ENCODE measurements at places on chromosomes 5 and 9.
A peak's percentile ranks its signal among the peaks of the same experiment; 100 is the strongest.

DNA sequence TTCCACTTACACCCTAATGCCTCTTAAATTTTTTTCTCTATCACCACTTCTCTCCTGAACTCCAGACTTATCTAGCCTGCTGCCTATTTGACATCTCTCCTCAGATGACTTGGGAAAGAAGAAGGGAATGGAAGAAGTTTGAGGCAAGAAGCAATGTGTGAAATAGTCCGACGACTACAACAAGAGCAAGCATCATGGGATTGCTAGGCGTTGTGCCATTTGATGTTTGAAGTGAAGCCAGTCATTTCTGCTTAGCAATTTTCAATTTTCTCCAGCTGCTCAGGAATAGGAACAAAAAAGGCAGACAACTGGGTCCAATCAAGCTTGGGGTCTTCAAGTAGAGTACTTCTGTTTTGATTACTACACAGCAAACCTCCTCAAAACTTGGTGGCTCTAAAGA lies 106.4 kb downstream of the HSD17B3 start:
- no peak for DNase-seq

GRCh38 chr5:16082053-16082452 lies 97.5 kb downstream of the MARCHF11 start:
- DNase-seq: no peak

GRCh38 chr5:68618501-68618900 lies 402.9 kb downstream of the PIK3R1 start:
- no peak for DNase-seq

GRCh38 chr9:135219676-135220600 lies 132.5 kb downstream of the OLFM1 start:
- no peak for DNase-seq

GRCh38 chr5:50726475-50727148 lies 60.2 kb downstream of the PARP8 start:
- no peak for DNase-seq

DNA sequence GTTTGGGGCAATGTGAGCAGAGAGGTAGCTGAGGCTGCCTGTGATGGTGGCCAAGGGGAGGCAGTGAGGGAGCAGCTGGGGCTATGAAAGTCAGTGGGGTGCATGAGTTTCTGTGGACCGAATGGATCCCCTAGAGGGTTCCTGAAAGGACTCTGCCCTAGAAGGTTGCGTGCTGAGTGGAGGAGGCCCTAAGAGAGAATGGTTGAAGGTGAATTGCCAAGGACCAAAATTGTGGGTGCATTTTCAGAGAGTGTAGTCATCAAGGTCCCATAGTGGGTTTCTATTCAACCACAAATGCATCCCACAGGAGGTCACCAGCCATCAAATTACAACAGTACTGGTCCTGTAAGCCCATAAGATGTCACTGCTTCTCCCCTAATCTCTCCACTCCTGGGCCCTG lies 298.3 kb downstream of the CDK5RAP2 start:
- DNase-seq: no peak

DNA sequence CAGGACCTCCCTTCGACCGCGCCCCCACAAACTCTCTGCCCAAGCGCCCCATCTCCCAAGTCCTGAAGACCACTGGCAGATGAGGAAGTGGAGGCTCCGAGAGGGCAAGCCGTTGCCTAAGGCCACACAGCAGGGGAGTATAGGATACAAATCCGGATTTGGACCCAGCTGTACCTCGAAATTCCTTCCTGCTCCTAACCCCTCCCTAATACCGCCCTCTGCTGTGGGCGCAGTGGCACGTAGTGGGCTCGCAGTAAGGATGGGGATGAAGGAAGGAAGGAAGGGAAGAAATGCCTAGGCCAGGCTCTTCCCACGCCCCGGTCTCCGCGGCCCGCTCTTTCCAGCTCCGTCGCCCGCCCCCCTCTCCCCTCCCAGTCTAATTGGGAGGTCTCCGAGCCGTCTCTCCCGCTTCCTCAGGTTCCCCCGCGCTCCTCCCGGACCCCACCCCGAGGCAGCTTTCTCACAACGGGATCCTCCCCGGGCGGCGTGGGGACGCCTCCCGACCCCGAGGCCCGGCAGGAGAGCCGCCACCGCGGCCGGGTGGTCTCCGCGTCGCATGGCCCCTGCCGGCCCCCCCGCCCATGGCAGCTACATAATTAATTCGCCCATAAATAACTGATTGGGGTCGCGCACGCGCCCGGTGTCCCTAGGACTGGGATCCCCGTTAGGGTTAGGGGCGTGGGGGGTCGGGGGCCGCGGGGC lies 138.9 kb downstream of the C9orf50 start:
- no peak for DNase-seq

- DNase-seq: no peak
These were observed 73.7 kb upstream of the PJA2 start for GRCh38 chr5:109483395-109483971.

DNA sequence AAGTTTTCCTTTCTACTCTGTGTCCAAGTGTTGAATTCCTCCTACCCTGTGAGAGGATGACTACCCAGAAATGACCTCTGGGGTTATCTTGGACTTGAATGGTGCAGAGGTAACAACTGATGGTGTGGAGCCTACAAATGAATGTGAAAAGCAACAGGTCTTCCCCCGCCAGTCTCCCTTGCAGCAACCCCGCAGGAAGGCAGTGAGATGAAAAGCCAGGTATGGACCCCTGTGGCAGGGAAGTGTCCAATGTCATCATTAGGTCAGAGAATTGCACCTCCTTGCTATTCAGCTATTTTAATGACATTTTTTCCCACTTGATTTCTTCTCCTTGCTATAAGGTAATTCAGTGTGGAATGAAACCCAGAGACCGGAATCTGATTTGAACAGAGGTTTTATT lies 58.5 kb downstream of the MAT2B start:
- DNase-seq: no peak

GRCh38 chr9:95605101-95605500 lies 88.3 kb upstream of the PTCH1 start:
- DNase-seq: no peak

DNA sequence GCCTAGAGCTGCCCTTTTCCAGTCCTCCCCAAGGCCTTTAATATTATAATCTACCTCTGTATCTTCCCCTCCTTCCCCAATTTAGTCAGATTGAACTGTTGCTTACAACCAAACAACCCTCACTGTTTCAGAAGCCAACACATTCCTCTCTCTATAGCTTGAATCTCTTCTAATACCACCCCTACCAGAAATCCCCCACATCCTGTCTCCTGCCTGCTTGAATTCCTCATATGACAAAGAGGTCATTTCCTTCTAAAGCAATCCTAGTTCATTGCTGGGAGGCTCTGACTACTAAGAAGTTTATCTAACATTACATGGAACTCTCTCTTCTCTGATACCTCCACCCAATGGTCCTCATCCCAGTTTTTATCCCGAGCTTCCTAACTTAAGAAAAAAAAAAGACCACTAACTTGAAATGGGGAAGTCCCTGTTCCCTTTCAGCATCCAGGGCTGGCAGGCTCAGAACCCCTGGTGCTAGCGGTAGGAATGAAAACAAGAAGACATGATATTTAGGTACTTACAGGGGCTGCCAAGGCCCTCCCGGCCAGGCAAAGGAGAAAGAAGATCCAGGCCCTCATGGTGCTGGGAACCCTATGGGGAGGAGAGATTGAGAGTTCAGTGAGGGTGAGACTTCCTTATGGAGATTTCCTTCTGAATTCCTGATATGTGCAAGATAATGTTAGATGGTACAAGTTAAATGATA lies 11.0 kb downstream of the SPARC start:
- no peak for DNase-seq

DNA sequence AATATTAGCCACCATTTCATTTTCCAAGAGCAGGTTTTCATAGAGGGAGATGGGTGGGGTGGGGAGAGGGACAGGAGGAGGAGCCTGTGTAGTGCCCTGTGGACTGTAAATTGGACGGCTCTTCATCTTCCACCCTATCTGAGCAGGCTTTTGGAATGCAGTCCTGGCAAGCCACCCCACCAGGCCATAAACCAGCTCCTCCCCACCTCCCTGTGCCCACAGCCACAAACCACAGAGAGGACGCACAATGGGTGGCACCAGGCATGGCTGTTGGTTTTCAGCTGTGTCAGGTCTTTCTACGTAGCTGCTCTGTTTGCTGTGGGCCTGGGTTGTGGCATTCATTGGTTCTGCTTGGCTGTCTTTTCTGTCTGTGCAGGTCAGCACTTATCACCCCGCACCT lies 58.0 kb downstream of the PLAC8L1 start:
- no peak for DNase-seq

GRCh38 chr5:53884844-53885243 lies 324.4 kb downstream of the NDUFS4 start:
- DNase-seq: no peak

DNA sequence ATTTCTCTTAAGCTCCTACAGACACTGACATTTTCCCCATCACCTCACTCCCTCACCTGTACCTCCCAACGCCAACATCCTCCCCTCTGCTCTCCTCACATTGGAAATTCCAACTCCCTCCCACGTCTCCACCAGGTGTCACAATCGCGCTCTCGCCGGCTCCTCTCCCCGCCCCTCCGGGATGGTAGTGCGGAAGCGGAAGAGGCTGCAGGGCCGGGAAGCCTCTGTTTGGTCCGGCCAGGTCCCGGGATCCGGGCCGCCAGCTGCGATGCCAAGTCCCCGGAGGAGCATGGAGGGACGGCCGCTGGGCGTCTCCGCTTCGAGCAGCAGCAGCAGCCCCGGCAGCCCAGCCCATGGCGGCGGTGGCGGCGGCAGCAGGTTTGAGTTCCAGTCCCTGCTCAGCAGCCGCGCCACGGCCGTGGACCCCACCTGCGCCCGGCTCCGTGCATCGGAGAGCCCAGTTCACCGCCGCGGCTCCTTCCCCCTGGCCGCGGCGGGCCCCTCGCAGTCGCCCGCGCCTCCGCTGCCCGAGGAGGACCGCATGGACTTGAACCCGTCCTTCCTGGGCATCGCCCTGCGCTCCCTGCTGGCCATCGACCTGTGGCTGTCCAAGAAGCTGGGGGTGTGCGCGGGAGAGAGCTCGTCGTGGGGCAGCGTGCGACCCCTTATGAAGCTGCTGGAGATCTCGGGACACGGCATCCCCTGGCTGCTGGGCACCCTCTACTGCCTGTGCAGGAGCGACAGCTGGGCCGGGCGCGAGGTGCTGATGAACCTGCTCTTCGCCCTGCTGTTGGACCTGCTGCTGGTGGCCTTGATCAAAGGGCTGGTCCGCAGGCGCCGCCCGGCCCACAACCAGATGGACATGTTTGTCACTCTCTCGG lies at the start of gene PLPP6:
Gene PLPP6, plus strand, starts transcription at position 187 of the 881 bp plus-strand sequence. Its CDS starts 82 bp downstream, at position 269.
- peak; percentile 81 for DNase-seq

GRCh38 chr5:122093415-122094180 lies 15.5 kb upstream of the LOX start:
- no peak for DNase-seq

DNA sequence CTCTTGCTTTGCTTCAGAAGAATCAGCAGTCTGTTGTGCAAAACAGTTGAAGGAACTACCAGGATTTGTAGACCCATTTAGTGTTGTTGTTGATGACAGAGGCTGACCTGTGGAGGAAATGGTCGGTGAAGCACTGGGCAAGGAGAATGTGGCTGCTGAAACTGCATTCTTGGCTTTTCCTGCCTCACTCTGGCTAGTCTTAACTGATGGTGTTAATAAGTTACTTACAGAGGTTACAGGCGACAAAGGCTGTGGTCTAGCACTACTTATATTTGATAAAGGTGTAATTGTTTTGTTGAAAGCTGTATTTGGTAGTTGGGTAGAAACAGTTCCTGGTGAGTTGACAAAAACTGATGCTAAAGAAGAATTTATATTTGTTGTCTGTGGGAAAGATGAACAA lies 31.5 kb downstream of the MLANA start:
- DNase-seq: peak; percentile 7

- no peak for DNase-seq
These were observed 137.2 kb downstream of the CAVIN4 start for GRCh38 chr9:100715100-100715380.

GRCh38 chr9:118455788-118456187 lies 751.6 kb downstream of the TLR4 start:
- DNase-seq: no peak

DNA sequence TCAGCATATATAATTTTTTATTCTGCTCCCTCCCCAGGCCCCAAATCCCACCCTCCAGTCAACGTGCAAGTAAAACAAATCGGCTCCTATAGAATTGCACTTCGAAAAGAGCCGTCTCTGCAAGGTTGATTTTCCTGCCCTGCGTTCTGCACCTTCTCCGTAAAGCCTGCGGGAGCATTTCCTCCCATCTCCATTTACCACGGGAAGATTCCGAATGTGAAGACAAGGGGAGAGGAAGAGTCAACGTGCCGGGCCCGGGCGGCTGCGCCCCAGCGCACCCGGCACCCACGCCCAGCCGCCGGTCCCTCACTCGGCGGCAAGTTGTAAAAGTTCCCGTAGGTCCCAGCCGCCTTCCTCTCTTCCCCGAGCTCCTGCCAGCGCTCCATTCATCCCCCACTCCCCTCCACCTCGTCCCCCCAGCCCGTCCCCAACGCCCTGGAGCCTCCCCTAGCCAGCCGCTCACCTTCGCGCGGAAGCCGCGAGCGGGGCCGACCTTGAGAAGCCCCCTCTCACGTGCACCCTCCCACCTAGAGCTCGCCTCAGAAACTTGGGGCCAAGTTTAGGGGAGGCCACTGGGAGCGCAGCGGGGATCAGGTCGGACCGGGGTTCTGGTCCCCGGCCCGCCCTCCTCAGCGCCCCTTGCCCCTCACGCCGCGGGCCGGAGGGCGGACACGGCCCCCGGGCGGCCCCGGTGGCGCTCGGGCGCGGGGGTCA lies 431 bp downstream of the BNC2 start:
- no peak for DNase-seq

GRCh38 chr9:69086769-69087168 lies 51.2 kb downstream of the FXN start:
- DNase-seq: no peak

DNA sequence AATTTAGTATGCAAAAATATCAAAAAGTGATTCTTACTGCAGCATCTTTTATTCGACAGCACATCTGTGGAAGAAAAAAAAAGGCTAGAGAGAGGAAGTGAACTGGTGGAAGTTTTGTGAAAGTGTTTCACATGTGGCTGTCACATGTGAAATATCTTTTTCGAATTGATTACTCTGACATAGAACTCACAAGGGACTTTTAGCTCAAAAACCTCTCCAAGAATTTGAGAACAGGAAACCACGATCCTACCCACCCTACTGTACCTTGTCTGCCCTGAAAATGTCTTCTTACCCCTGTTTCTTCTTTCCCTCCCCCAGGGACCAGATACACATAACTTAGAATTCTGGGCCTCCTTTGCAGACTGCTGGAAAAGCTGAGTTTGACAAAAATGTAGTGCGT lies 106.5 kb upstream of the PRRC1 start:
- no peak for DNase-seq

GRCh38 chr5:135435467-135436330 lies 11.4 kb downstream of the DCANP1 start:
- DNase-seq: no peak
